ENCODE measurements at places on chromosomes 3 and 15.

GRCh38 chr3:183151821-183152351 lies 10.6 kb downstream of the LAMP3 start:
- DNase-seq, result no peak

DNA sequence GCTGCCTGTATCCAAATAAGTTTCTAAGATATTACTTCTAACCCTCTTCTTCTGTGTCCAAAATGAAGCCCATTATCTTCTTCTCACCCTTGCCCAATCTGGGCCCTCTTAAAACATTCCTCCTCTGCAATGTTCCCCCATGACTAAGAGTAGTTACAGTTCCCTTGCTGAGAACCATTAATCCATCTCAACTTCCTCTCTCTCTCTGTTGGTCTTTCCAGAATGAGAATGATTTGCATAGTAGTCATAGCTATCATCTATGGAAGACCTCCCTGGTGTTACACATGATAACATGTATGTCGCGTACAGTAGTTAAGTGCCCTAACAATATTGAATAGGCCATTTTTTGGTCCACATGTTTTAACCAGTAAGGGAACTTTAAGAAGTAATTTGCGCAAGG lies 177.9 kb downstream of the ANXA2 start:
- DNase-seq, result no peak

DNA sequence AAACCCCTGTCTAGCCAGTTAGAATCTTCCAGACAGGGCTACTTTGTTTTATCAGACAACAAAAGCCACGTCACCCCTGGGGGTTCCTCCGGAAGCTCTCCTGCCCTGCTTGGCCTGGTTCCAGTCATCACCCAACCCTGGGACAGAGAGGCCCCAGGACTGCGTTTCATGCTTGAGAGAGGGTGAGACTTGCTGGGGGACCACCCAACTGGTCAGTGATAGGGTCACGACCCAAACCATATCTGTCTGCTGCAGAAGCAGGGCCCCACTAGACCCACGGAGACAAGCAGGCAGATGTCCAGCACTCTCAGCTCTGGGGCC lies 1.2 kb downstream of the NT5DC2 start:
- no peak for DNase-seq

- no peak for DNase-seq
Measured at GRCh38 chr15:59333401-59334075, 39.1 kb downstream of the MYO1E start.

Measured in skin of body (tissue), 3 donors.